ENCODE measurements at places on chromosomes 4 and X. TPM values are rescaled to one million over a fixed set of nuclear protein-coding genes. Genes with fewer than 3 reads are reported as not detected.

Gene NUDT10
- total RNA-seq = 1.2 TPM

Gene MAGEA9B
- total RNA-seq = not detected

Gene STPG2
- total RNA-seq = 0.19 TPM

Gene PCYT1B
- total RNA-seq = 1.0 TPM

Gene SHROOM4
- total RNA-seq = not detected

Gene DHX15
- 221 TPM for total RNA-seq

Gene SULT1B1
- total RNA-seq = 2.4 TPM

Gene CXorf51B
- total RNA-seq = not detected
